NAMALWA (cell line): ENCODE measurements at places on chromosomes 5 and 9.

DNA sequence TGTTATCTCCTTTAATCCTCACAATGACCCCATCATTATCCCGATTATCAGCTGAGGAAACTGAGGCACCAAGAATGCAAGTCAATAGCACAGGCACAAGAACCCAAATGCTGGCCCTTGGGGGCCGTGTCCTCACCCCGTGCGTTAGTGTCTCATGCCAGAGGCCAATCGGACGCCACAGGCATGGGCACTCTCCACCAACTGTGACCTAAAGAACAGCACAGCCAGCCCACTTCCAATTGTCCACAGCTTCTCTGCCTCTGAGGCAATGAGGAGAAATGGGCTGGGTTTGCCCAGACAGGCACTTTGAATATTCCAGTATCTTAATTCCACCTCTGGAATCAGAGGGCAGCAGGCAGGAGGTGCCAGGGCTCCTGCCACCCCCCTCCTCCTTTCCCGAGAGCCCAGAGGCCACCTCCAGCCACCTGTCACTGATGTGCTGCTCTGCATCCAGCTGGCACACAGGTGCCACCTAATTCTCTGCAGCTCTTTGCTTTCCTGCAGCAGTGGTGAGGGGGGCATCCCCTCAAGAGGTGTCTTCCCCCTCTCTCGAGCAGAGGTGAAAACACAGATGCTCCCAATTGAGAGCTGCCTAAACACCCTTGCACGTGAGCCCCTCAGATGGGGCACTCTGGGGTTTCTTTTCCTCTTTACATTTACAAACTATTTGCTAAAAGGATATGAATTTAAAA is 107.5 kb downstream of the ROR2 start:
- peak; percentile 12 for DNase-seq

GRCh38 chr9:16830806-16831205 is 39.7 kb downstream of the BNC2 start:
- no peak for DNase-seq

DNA sequence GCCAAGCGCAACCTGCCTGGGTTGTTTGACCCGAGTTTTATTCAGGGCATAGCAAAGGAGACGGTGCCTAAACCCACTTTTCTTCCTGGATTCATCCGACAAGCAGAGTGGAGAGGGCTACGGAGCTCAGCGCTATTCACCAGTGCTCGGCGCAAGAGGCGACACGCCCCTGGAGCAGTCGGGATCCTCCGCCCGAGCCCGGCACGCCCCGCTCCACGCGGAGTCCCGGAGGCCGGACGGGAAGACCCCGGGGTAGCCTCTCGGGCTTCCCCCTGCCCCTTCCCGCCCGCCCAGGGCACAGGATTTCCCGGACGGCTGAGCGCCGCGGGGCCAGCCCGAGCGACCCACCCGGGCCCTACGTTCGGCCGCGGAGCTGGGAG is 427 bp downstream of the SERINC5 start:
- DNase-seq = peak; percentile 54

DNA sequence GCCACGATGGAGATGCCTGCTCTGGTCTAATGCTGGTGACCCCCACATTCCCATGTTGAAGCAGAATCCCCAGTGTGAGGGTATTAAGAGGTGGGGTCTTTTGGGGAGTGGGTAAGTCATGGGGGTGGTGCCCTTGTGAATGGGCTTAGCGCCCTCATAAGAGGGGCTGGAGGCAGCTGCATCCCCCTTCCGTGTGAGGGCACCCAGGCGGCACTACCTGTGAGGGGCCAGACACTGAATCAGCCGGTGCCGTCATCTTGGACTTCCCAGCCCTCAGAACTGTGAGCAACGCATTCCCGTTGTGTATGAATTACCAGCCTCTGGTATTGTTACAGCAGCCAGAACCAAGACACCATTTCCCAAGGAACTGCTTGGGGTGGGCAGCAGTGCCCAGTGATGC is 27.0 kb upstream of the RNF130 start:
- no peak for DNase-seq

- DNase-seq = no peak
These were observed 69.9 kb downstream of the CYFIP2 start for GRCh38 chr5:157335534-157336422.

DNA sequence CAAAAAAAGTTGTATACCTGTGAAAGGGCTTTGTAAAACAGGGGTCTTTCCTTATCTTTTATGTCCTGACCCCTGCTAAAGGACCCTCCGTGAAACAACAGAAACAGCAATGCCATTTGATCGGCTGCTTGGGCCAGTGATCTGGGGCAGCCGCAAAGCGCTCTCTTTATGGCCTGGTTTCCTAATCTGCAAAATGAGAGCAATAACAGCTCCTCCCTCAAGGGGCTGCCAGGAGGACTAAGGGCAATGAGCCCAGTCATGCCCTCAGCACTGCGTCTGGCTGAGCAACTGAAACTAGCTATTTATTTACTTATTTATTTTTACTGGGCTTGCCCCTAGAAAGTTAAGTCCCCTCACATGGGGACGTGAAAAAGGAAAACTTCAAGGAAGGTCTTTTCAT is 18.3 kb downstream of the CMBL start:
- DNase-seq = peak; percentile 30

DNA sequence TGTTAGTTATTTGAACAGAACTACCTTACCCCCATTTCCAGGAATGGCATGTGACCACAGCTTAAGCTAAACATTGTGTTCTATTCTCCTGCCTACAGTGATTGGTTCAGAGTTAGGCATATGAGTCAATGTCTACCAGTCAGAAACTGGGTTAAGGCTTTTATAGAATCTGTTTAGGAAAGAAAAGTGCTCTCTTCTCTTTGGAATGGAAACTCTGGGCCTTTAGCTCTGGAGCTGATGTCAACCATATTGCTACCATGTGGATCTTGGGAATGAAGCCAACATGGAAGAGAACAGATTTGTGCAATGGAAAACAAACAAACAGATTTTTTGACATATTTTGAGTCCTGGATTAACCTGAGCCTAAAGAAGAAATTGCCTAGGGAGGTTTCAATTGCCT is 488.9 kb upstream of the TNC start:
- DNase-seq = no peak

GRCh38 chr5:109561447-109561846 is 128.3 kb upstream of the MAN2A1 start:
- no peak for DNase-seq

- DNase-seq = no peak
These were observed 112.6 kb downstream of the TMC1 start for GRCh38 chr9:72633966-72634365.

GRCh38 chr9:106755736-106756135 is 107.2 kb upstream of the ZNF462 start:
- no peak for DNase-seq

DNA sequence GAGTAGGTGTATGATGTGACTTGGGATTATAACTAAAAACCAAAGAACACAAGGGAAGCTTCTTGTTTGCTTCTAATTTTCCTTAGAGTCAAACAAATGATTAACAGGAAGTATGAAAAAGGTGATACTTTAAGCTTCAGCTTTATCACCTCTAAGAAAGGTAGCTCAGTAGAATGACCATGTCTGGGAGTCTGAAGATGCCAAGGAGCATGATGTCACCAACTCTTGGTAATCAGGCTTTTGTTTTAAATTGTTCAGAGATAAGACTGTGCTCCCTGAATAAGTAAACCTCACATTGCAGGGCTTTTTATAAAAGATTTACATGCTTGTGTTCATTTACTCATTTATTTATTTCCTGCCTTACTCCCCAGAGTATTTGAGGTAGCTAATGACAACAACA is 169.9 kb downstream of the FER start:
- no peak for DNase-seq

GRCh38 chr9:101443364-101443771 is 7.8 kb upstream of the ALDOB start:
- no peak for DNase-seq

GRCh38 chr9:121651008-121651294 is 483 bp upstream of the DAB2IP start:
- DNase-seq = no peak

DNA sequence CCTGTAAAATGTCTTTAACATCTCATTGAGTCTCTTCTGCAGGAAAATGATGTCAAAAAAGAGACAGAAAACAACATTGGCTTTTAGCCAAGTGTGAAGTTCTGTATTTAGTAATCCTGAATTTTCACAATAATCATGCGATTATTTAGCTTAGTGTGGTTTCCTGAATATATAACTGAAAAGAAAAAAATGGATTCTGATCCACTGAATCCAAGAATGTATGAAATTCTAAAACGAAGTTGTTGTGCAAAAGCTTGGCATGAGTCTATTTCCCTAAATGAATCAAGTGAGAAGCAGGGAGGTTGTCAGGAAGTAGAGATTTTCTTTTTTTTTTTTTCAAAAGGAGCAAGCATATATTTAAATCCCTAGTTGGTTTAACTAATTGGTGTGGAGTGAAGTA is 145.9 kb upstream of the CDH6 start:
- DNase-seq = no peak

DNA sequence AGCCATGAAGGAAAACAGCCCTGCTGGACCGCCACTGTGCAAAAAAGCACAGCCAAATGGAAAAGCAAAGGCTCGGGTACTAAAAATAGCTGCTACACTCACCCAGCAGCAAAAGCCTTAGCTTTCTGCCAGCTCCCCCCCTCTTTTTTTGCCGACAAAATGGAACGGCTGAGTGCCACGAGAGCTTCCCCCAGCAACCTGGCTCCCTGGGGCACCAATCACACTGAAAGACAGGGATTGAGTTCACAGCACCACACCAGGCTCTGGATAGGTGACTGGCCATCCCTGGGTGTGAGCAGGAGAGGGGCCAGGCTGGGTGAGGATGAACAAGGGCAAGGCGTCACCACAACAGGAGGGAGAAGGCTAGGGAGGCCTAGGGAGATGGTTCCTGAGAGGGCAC is 66.7 kb downstream of the SIL1 start:
- no peak for DNase-seq

DNA sequence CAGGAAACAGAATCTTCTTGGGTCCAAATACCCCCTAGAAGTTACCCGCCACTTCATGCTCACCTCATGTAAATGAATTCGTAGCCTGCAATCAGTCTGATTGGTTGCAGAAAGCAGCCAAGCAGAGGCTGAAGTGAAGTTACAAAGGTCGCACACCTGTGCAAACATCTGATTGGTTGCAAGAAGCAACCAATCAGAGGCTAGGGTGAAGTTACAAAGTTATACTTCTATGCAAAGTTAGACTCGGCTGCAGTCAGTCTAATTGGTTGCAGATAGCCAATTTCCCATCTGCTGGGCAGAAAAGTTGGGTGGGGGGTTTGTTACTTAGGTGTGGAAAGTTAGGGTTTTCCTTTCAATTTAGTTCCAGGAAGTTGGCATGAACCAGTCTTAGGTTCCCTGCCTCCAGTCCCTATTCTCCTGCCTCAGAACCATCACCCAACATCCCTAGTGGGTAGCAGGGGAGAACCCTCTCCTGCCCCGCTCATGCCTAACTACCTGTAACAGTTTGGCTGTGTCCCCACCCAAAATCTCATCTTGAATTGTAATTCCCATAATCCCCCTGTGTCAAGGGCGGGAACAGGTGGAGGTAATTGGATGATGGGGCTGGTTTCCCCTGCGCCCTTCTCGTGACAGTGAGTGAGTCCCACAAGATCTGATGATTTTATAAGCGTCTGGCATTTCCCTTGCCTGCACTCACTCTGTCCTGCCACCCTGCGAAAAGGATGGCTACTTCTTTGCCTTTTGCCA is 1.2 kb upstream of the RUSC2 start:
- DNase-seq = no peak

DNA sequence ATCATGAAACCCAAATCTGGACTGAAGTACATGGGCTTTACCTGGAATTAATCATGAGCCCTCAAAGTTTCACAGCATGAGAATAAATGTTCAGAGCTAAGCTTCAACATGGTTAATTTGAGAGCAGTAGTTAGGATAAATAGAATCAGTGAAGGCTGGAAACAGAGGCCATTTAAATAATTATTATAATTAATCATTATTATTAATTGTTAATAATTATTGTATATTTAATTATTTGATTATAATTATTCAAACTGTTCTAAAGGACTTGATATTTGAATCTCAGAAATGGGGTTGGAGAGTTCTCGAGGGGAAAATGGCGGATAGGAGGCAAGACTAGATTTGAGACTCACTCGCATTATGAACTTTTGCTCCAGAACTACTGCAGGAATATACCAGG is 119.6 kb upstream of the ITGA1 start:
- no peak for DNase-seq

DNA sequence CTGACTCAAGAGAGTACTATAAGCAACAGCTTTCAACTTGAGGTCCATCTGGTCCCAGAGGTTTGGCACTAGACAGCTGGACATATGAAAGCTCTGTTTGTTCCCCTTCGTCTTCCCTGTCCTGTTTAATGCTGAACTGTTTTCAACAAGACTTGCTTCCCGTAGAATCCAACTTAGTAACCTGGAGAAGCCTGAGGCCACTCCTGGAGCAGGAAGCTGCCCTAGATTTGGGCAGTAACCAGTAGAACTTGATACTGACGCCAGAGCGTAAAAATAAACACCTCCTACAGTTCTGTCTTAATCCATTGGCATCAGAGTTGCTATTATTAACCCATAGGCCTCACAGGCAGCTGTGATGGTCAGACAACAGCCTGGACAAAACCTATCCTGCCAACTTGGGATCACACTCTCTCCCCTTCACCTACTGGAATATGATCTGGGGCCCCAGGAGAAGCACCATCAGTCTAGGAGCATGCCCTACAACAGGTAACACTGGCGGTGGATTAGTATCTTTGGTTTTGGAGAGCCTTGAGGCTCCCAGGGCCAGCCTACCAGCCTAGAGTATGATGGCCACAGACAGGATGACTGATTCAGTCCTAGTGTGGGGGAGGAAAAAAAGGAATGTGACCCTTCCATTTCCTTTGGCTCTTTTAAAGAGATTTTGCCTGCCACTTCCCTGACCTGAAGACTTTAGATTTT is 29.2 kb downstream of the RUSC2 start:
- no peak for DNase-seq

DNA sequence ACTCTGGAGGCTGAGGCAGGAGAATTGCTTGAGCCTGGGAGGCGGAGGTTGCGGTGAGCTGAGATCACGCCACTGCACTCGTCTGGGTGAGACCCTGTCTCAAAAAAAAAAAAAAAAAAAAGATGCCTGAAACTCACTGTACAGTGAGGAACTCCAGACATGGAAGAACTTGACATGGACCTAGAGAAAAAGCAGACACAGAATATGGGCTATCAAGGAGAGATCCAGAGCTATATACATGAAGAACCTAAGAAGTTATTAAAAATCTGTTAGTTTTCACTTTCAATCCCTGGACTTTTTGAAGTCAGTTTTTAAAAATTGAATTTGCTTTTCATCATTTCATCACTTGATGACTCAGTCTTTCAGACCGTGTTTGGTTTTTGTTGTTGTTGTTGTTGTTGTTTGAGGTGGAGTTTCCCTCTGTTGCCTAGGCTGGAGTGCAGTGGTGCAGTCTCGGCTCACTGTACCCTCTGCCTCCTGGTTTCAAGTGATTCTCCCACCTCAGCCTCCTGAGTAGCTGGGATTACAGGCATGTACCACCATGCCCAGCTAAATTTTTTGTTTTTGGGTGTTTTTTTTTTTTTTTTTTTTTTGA is 20.3 kb downstream of the PAIP2 start:
- DNase-seq = no peak

- no peak for DNase-seq
These were observed 108.6 kb upstream of the RAD23B start for GRCh38 chr9:107174441-107174840.

GRCh38 chr5:24188216-24188925 is 456.4 kb downstream of the CDH10 start:
- no peak for DNase-seq
